ENCODE measurements at places on chromosomes 12 and 14. TPM values are rescaled to one million over a fixed set of nuclear protein-coding genes. Genes with fewer than 3 reads are reported as not detected.

Gene ACOT6
- total RNA-seq, result not detected

Gene ASIC1
- total RNA-seq, result 0.69 TPM

Gene BEGAIN
- total RNA-seq, result 4.6 TPM

Gene ZNF384
- 63.2 TPM for total RNA-seq

Gene KLRG1
- 0.79 TPM for total RNA-seq

DNA sequence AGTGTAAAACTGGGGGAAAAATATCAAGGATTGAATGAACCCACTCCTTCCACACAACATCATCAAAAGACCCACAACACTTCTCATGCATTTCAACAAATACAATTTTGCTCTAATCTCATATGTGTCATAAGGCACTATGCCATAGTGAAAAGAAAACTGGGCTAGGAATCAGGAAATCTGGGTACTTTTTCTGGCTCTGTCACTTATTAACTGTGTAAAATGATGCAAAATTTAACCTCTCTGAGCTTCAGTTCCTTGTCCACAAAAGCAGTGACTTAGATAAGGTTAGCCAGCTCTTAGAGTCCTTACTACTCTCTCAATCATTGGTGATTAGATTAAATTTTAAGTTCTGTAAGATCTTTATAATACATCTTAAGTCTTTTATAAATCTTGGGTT lies 250.5 kb upstream of the SOX5 start:
- no peaks in the 10 kb centered on the region for H3K27me3 ChIP-seq
- peaks cover 3% of the 10 kb centered on the region for H3K4me1 ChIP-seq
- no peak for DNase-seq
- H3K36me3 ChIP-seq, result no peaks in the 10 kb centered on the region
- no peak overlapping the region for H3K27ac ChIP-seq

GRCh38 chr14:104813286-104813685 lies 12.4 kb downstream of the ZBTB42 start:
- no peaks in the 10 kb centered on the region for H3K4me1 ChIP-seq
- H3K36me3 ChIP-seq, result no peaks in the 10 kb centered on the region
- H3K4me3 ChIP-seq, result no peak overlapping the region
- DNase-seq, result no peak
- no peak overlapping the region for H3K27ac ChIP-seq
- H3K27me3 ChIP-seq, result no peaks in the 10 kb centered on the region

GRCh38 chr14:103008126-103008525 lies 49.2 kb downstream of the CDC42BPB start:
- DNase-seq, result no peak
- H3K36me3 ChIP-seq, result no peaks in the 10 kb centered on the region
- no peak overlapping the region for H3K27ac ChIP-seq
- no peaks in the 10 kb centered on the region for H3K27me3 ChIP-seq
- H3K4me1 ChIP-seq, result no peaks in the 10 kb centered on the region
- no peak overlapping the region for H3K4me3 ChIP-seq

GRCh38 chr14:74667758-74668157 lies 45.1 kb downstream of the AREL1 start:
- no peaks in the 10 kb centered on the region for H3K36me3 ChIP-seq
- peaks cover 1% of the 10 kb centered on the region for H3K4me1 ChIP-seq
- H3K27ac ChIP-seq, result no peak overlapping the region
- no peak for DNase-seq

DNA sequence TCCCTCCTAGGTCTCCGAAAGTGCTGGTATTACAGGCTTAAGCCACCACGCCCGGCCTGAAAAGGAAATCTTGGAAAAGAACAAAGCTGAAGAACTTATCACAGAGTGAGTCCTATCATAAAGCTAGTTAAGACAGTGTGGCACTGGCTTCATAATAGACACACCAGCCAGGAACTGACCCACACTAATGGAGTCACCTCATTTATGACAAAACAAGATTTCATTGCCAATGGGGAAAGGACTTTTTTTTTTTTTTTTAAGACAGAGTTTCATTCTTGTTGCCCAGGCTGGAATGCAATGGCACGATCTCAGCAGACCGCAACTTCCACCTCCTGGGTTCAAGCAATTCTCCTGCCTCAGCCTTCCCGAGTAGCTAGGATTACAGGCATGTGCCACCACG lies 15.7 kb downstream of the KDM2B start:
- H3K27me3 ChIP-seq, result no peaks in the 10 kb centered on the region
- H3K27ac ChIP-seq, result no peak overlapping the region
- no peak overlapping the region for H3K4me3 ChIP-seq
- no peaks in the 10 kb centered on the region for H3K36me3 ChIP-seq
- peaks cover 4% of the 10 kb centered on the region for H3K4me1 ChIP-seq
- no peak for DNase-seq

DNA sequence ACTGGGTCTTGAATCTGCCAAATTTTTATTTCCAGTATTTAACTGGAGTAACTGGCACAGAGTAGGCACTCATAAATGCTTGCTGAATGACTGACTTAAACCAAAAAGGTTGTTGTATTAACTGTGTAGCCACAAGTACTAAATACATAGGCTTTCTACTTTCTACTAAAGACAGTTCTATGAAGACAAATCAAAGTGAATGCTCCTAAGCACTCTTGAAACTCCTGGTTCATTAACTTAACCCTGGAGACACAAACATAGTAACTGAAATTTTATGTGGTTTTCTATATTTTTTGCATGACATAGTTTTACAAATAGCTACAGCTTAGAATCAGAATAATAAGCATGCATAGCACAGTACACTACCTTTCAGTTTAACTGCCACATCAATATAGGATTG lies 70.4 kb downstream of the TXNDC16 start:
- H3K27me3 ChIP-seq, result no peaks in the 10 kb centered on the region
- no peaks in the 10 kb centered on the region for H3K36me3 ChIP-seq
- H3K4me1 ChIP-seq, result no peaks in the 10 kb centered on the region
- H3K4me3 ChIP-seq, result no peak overlapping the region
- DNase-seq, result no peak
- no peak overlapping the region for H3K27ac ChIP-seq

GRCh38 chr12:90061809-90062208 lies 353.2 kb upstream of the ATP2B1 start:
- no peak for DNase-seq
- no peaks in the 10 kb centered on the region for H3K4me1 ChIP-seq
- H3K27me3 ChIP-seq, result no peaks in the 10 kb centered on the region

- no peaks in the 10 kb centered on the region for H3K27me3 ChIP-seq
- no peaks in the 10 kb centered on the region for H3K36me3 ChIP-seq
Measured at GRCh38 chr14:103880348-103881267, 33.2 kb upstream of the PPP1R13B start.

GRCh38 chr12:97148941-97149559 lies 242.0 kb downstream of the NEDD1 start:
- no peaks in the 10 kb centered on the region for H3K4me1 ChIP-seq
- no peak for DNase-seq
- no peak overlapping the region for H3K27ac ChIP-seq
- no peaks in the 10 kb centered on the region for H3K36me3 ChIP-seq

GRCh38 chr12:2335109-2335508 lies 282.3 kb downstream of the CACNA1C start:
- no peaks in the 10 kb centered on the region for H3K36me3 ChIP-seq
- H3K4me3 ChIP-seq, result no peak overlapping the region
- no peak overlapping the region for H3K27ac ChIP-seq
- H3K4me1 ChIP-seq, result no peaks in the 10 kb centered on the region

DNA sequence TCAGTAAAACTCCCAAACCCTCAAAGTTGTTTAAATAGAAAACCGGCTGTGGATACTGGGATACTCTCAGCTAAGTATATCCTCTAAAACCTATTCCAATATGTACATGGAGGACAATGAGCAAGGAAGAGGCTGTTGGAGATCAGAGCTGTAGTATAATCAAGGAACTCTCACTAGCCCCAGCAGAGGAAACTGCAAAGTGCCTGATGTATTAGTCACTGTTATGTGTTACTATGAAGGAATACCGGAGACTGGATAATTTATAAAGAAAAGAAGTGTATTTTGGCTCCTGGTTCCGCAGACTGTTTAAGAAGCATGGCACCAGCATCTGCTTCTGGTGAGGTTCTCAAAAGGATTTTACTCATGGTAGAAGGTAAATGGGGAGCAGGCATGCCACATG lies 65.6 kb upstream of the RPL10L start:
- H3K27me3 ChIP-seq, result no peaks in the 10 kb centered on the region
- H3K4me3 ChIP-seq, result no peak overlapping the region
- no peak overlapping the region for H3K27ac ChIP-seq
- H3K4me1 ChIP-seq, result no peaks in the 10 kb centered on the region
- no peak for DNase-seq

DNA sequence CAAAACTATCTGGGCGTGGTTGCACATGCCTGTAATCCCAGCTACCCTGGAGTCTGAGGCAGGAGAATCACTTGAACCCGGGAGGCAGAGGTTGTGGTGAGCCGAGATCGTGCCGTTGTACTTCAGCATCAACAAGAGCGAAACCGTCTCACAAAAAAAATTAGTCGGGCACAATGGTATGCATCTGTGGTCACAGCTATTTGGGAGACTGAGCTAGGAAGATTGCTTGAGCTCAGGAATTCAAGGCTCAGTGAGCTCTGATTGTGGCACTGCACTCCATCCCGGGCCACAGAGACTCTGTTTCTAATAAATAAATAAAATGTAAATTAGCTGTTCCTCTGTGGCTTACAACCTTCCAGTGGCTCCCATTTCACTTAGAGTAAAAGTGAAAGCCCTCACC lies 28.0 kb downstream of the RCOR1 start:
- no peaks in the 10 kb centered on the region for H3K27me3 ChIP-seq
- no peaks in the 10 kb centered on the region for H3K36me3 ChIP-seq
- H3K4me3 ChIP-seq, result no peak overlapping the region

DNA sequence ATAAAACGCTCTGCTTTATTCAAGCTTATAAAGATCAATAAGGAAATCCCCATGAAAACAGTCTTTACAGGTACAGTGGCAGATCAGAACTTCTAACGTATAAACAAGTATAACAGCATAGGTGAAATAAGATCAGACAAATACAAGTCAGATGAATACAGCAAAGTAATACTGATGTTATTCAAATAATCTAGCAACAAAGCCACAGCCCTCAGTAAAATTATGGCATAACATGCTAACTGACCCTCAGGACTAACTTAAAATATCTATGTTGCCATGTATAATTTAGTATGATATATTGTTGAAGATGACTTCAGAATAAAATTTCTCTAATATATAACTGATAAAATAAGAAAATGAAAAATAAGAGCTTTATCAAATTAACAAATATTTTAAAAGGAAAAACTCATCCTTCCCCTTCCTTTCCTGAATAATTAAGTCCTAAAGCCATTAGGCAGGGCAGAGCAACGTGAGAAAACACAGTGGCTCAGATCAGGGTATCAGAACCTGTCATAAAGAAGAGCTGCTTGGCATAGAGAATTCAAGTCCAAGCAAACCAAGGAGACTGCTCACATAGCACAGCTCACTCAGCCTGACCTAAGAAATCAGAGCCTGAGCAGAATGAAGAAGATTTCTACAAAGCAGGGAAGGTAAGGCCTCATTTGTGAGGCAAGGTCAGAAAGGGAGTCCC lies 70.7 kb downstream of the PAWR start:
- H3K4me1 ChIP-seq, result no peaks in the 10 kb centered on the region

GRCh38 chr14:68446243-68447040 lies 346.4 kb downstream of the ZFP36L1 start:
- no peak for DNase-seq
- H3K4me1 ChIP-seq, result peaks cover 12% of the 10 kb centered on the region
- no peaks in the 10 kb centered on the region for H3K36me3 ChIP-seq
- H3K27me3 ChIP-seq, result no peaks in the 10 kb centered on the region
